HFF-Myc (cell line): ENCODE measurements at places on chromosomes 4 and X.
A peak's percentile ranks its signal among the peaks of the same experiment; 100 is the strongest.

- DNase-seq, result no peak
Measured at GRCh38 chr4:70591955-70592582, at the start of gene AMBN. Gene AMBN, plus strand, starts transcription at chr4:70592256. Its CDS starts 103 bp downstream, at chr4:70592359.

GRCh38 chr4:8303485-8304281 is 34.1 kb downstream of the HTRA3 start:
- DNase-seq, result peak; percentile 90

DNA sequence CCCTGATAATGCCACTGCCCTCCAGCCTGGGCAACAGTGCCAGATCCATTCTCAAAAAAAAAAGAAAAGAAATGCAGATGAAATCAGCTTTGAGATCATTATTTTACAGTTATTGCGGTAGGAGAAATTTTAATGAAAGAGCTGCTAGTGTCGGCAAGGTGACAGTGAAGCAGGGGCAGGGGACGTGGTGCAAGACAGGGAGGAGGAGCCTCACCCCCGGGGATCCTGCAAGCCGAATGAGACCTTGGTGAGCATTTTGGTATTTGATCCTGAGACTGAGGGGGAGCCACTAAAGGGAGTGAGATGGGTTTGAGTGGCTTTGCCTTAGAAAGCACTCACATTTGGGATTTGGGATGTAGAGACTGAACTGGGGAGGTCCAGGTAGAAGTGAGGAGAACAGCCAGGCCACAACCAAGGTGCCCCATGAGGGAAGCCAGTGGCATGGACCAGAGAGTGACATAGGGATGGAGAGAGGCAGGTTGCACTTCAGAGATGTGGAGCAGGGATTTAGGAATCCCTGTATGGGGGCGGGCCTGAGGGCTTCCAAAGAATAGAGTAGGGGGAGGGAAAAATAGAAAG is 23.6 kb downstream of the RBM10 start:
- DNase-seq, result no peak

DNA sequence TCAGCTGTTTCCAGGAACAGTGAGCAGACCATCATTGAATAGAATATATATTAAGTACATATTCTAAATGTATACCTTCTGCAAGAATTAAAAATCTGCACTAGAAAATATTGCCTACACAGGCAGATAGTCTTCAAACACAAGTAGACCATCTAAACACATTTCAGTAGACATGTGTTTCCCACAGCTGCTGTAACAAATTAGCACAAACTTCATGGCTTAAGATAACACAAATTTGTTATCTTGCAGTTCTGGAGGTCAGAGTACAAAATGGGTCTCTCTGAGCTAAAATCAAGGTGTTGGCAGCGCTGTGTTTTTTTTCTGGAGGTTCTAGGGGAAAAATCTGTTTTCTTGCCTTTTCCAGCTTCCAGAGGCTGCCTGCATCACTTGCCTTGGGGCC is 42.7 kb downstream of the SH3RF1 start:
- no peak for DNase-seq
